ENCODE measurements at places on chromosomes 5 and 9.

GRCh38 chr5:134435560-134435959 is 23.9 kb upstream of the CDKN2AIPNL start:
- H3K4me1 ChIP-seq = peaks cover 47% of the 10 kb centered on the region
- no peak overlapping the region for H3K4me3 ChIP-seq
- DNase-seq = no peak
- no peaks in the 10 kb centered on the region for H3K36me3 ChIP-seq

DNA sequence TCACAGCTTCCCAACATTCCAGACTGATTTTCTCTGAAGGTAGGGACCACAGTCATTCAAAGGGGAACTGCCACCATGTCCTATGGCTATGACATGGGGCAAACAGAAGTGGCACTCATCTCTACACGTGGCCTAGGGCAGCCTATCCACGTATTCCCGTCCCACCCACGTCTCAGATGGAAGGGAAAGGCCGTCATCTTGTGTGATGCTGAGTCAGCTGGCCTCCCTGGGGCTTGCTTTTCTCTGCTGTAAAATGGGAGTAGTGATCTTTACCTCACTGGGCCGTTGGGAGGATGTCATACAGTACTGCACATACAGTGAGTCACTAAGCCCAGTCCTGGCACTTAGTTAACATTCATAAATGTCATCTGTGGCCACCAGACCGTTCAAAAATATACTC is 72.3 kb downstream of the RAPGEF1 start:
- H3K4me1 ChIP-seq = no peaks in the 10 kb centered on the region
- H3K27ac ChIP-seq = no peak overlapping the region
- no peaks in the 10 kb centered on the region for H3K36me3 ChIP-seq
- no peak overlapping the region for H3K4me3 ChIP-seq
- H3K27me3 ChIP-seq = no peaks in the 10 kb centered on the region

- no peak overlapping the region for H3K4me3 ChIP-seq
- H3K27me3 ChIP-seq = no peaks in the 10 kb centered on the region
- H3K27ac ChIP-seq = no peak overlapping the region
- H3K4me1 ChIP-seq = 0 out of 2 replicates have a peak, but pooled peaks cover 5% of the 10 kb centered on the region
Observed at GRCh38 chr5:9197881-9198260, 348.0 kb downstream of the SEMA5A start.

GRCh38 chr9:84818791-84819190 is 149.3 kb downstream of the NTRK2 start:
- no peaks in the 10 kb centered on the region for H3K36me3 ChIP-seq
- H3K27me3 ChIP-seq = no peaks in the 10 kb centered on the region
- no peaks in the 10 kb centered on the region for H3K4me1 ChIP-seq
- no peak overlapping the region for H3K27ac ChIP-seq
- no peak overlapping the region for H3K4me3 ChIP-seq

GRCh38 chr5:175734501-175734900 is 76.6 kb downstream of the HRH2 start:
- DNase-seq = no peak
- no peaks in the 10 kb centered on the region for H3K36me3 ChIP-seq
- H3K27me3 ChIP-seq = no peaks in the 10 kb centered on the region
- H3K4me1 ChIP-seq = no peaks in the 10 kb centered on the region
- no peak overlapping the region for H3K27ac ChIP-seq

DNA sequence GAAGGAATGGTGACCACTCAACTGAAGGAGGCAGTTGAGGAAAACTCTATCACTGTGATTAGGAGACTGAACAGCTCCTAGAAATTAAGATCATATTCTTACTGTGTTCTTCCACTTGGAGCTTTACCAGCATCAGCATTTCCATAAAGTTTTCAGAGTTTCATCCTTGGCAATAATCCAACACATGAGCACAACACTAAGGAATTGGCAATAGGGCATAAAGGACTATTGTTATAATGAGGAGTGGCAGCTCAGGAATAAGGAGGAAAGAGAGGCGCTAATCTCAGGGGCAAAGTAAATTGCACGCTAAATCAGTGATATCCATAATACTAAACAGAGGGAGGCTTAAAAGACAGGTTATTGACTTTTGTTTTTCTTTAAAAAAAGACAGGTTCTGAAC is 338.9 kb downstream of the EFNA5 start:
- no peak overlapping the region for H3K27ac ChIP-seq
- DNase-seq = no peak
- no peaks in the 10 kb centered on the region for H3K4me1 ChIP-seq
- no peak overlapping the region for H3K4me3 ChIP-seq
- no peaks in the 10 kb centered on the region for H3K36me3 ChIP-seq
- no peaks in the 10 kb centered on the region for H3K27me3 ChIP-seq

- no peak overlapping the region for H3K27ac ChIP-seq
- H3K36me3 ChIP-seq = no peaks in the 10 kb centered on the region
- no peak for DNase-seq
Observed at GRCh38 chr5:76762484-76762883, 46.6 kb downstream of the F2R start.

DNA sequence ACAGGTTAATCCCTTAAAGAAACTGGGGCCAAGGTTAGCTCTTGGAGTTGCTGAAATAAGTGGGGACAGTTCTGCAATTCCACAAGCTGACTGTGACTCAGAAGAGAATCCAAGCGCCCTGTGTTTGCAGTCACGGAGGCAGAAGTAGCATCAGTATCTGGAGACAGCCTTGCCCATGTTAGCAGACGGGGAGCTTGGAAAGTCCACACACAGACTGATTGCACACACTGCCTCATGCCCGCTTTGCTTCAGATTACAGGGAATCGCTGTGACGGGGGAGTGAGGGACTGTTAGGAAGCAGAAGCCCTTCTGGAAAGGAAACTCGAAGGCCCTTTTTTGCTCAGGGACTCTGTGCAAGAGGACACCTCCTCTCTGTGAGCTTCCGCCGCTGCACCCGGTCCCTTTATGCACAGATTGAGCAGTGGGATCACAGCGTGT is 30.9 kb upstream of the PPP1R26 start:
- DNase-seq = no peak
- H3K4me1 ChIP-seq = no peaks in the 10 kb centered on the region
- H3K36me3 ChIP-seq = no peaks in the 10 kb centered on the region
- H3K4me3 ChIP-seq = no peak overlapping the region
- H3K27me3 ChIP-seq = no peaks in the 10 kb centered on the region

GRCh38 chr5:129670957-129671500 is 76.9 kb upstream of the MINAR2 start:
- no peaks in the 10 kb centered on the region for H3K36me3 ChIP-seq
- H3K27ac ChIP-seq = no peak overlapping the region
- H3K4me3 ChIP-seq = no peak overlapping the region
- H3K4me1 ChIP-seq = no peaks in the 10 kb centered on the region
- H3K27me3 ChIP-seq = no peaks in the 10 kb centered on the region

GRCh38 chr5:146731909-146732659 is 146.5 kb downstream of the PPP2R2B start:
- no peak overlapping the region for H3K4me3 ChIP-seq
- H3K4me1 ChIP-seq = peaks cover 24% of the 10 kb centered on the region

DNA sequence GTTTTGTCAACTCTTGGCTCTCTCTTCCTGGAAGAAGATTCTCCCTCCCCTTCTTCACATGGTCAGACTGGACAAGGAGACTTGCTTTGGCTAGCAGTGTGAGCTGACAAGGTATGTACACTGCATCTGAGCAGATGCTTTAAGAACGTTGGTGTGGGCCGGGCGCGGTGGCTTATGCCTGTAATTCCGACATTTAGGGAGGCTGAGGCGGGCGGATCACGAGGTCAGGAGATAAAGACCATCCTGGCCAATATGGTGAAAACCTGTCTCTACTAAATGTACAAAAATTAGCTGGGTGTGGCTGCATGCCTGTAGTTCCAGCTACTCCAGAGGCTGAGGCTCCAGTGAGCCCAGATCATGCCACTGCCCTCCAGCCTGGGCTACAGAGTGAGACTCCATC is 26.4 kb upstream of the SEMA5A start:
- H3K27ac ChIP-seq = no peak overlapping the region
- DNase-seq = no peak
- H3K27me3 ChIP-seq = no peaks in the 10 kb centered on the region

DNA sequence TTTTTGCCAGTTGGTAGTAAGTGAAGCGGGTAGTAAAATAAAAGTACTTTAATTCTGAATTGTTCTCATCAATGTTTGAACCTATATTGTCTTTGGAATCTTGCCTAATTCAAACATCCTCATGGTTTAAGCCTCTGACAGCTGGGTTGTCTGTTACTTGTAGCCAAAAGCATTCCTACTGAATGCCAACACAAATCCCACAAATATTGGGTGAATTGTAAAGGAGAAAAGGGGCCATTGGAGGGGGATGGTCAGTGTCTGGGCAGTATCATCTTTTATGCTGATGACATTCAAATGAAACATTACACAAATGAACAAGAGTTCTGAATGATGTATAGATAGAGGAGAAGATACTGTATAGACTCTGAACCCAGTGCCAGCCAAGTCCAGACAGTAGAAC is 309.5 kb downstream of the OSTF1 start:
- H3K27me3 ChIP-seq = no peaks in the 10 kb centered on the region
- no peak overlapping the region for H3K27ac ChIP-seq
- H3K4me3 ChIP-seq = no peak overlapping the region
- H3K4me1 ChIP-seq = no peaks in the 10 kb centered on the region

DNA sequence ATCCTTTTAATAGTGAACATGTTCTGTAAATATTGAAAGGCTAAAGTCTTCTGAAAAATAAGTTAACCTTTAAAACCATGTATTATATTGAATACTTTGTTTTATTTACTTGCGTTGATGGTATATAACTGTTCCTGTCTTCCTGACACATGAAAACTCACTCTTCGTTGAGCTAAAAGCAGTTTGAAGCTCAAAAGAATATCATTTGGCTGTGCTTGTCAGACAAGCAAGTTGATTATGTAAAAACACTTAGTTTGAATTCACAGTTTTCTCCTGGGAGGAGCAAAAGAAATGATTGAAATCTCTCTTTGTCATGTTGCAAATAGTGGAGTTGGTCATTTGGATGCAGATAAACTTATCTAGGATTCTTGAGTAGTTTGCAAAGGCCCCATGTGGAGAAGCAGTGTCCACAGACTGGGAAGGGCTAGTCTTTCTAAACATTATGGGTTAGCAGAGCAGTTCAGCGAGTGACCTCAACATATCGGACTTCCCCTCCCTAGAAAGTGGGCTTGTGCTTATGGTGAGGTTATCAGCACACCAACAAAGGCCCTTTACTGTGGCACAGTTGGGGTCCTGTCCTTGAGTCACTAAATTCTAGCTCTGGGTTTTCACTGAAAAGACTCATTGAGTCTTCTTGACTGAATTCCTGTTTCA is 290.4 kb downstream of the CSNK1G3 start:
- H3K27me3 ChIP-seq = no peaks in the 10 kb centered on the region
- H3K27ac ChIP-seq = no peak overlapping the region
- no peak overlapping the region for H3K4me3 ChIP-seq

GRCh38 chr5:99694884-99695283 is 766.1 kb upstream of the CHD1 start:
- H3K27ac ChIP-seq = no peak overlapping the region
- no peaks in the 10 kb centered on the region for H3K4me1 ChIP-seq
- no peaks in the 10 kb centered on the region for H3K36me3 ChIP-seq
- no peaks in the 10 kb centered on the region for H3K27me3 ChIP-seq
